Osteocyte (in vitro differentiated cells): ENCODE measurements at places on chromosomes 7 and 10. TPM values are rescaled to one million over a fixed set of nuclear protein-coding genes. Genes with fewer than 3 reads are reported as not detected.

DNA sequence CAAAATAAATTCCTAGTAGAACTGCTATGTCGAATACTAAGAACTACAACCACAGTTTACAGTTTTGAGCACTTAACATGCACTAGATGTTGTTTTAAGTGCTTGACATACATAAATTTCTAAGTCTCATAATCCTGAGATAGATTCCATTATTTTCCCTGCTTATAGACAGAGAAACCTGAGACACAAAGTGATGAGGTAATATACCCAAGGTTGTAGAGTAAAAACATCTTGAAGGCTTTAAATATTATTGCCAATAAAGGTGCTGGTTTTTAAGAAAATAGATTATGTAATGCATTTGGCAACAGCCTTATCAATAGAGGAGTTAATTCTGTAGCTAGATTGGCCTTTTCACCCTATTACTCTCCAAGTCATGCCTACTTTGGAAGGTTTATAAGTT is 48.2 kb downstream of the PLEKHA8 start:
- no peak for DNase-seq
- H3K36me3 ChIP-seq: peaks cover 39% of the 10 kb centered on the region
- no peaks in the 10 kb centered on the region for H3K27me3 ChIP-seq

DNA sequence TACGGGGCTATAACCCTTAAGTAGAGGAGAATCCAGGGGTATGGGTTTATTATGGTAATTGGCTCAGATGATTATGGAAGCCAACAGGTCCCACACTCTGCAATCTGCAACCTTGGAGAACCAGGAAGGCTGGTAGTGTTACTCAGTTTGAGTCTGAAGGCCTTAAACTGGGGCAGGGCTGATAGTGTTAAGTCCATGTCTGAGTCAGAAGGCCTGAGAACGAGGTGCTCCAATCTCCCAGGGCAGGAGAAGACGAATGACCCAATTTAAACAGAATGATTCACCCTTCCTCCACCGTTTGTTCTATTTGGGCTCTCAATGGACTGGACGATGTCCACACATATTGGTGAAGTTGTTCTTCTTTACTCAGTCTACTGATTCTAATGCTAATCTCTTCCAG is 244.5 kb upstream of the PTER start:
- no peak for DNase-seq
- no peaks in the 10 kb centered on the region for H3K4me1 ChIP-seq

Gene TDRD1
- total RNA-seq: not detected in 2 replicates

DNA sequence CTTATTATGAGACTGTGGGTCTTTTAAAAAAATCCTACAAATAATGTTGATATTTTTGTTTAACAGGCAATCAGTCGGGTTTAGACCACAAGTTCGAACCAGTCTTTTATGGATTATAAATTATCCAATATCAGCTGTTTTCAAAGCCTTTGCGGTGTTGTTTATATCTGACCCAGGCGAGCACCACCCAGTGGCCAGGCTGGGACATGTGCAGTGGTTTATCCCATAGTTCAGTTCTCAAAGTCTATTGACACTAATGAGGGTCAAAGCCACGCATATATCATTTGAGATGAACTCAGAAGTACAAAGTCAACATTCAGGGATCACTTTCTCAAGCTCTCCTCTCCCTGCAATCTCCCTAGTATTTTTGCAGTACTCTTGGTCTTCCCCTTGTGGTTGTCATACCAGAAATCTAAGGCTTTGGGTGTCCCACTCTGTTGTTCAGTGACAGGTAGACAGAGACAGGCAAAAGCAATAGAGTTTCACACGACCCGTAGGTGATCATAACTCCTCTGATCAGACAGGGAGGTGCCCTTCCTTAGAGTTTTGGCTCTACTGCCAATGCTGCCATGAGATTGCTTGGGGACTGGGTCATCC is 117.4 kb upstream of the POM121L12 start:
- H3K4me1 ChIP-seq: no peaks in the 10 kb centered on the region
- H3K36me3 ChIP-seq: no peaks in the 10 kb centered on the region
- H3K27ac ChIP-seq: no peak overlapping the region
- H3K4me3 ChIP-seq: no peak overlapping the region
- no peaks in the 10 kb centered on the region for H3K27me3 ChIP-seq

- no peak overlapping the region for H3K4me3 ChIP-seq
- peaks cover 30% of the 10 kb centered on the region for H3K27me3 ChIP-seq
- no peaks in the 10 kb centered on the region for H3K4me1 ChIP-seq
- H3K27ac ChIP-seq: no peak overlapping the region
- no peaks in the 10 kb centered on the region for H3K36me3 ChIP-seq
- peak; percentile 30 for DNase-seq
Observed at GRCh38 chr10:47261121-47261520, 38.9 kb upstream of the GDF10 start.

DNA sequence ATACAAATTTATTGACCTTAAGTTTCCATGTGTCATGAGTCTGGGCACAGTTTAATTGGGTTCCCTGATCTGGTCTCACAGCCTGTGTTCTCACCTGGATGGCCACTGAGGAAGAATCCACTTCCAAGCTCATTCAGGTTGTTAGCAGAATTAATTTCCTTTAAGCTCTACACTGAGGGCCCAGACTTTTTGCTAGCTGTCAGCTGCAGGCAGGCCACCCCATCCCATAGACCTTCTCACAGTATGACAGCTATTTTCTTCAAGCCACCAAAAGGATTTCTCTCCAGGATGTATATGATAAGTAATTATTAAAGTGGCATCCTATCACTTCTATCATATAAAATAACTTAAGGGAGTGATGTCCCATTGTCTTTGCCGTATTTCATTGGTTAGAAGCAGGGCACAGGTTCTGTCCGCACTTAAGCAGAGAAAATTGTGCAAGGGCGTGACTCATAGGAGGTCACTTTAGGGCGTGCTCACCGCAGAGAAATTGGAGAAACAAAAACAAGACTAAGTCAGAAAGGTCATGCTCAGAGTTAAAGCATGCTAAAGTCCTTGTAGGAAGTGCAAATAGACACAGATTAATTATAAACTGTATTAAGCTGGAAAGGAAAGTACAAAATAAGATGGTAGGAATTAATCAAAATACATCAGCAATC is 109.9 kb downstream of the AHR start:
- H3K4me3 ChIP-seq: no peak overlapping the region
- no peaks in the 10 kb centered on the region for H3K27me3 ChIP-seq
- H3K4me1 ChIP-seq: peaks cover 38% of the 10 kb centered on the region
- peak overlapping the region; percentile 82 for H3K27ac ChIP-seq

DNA sequence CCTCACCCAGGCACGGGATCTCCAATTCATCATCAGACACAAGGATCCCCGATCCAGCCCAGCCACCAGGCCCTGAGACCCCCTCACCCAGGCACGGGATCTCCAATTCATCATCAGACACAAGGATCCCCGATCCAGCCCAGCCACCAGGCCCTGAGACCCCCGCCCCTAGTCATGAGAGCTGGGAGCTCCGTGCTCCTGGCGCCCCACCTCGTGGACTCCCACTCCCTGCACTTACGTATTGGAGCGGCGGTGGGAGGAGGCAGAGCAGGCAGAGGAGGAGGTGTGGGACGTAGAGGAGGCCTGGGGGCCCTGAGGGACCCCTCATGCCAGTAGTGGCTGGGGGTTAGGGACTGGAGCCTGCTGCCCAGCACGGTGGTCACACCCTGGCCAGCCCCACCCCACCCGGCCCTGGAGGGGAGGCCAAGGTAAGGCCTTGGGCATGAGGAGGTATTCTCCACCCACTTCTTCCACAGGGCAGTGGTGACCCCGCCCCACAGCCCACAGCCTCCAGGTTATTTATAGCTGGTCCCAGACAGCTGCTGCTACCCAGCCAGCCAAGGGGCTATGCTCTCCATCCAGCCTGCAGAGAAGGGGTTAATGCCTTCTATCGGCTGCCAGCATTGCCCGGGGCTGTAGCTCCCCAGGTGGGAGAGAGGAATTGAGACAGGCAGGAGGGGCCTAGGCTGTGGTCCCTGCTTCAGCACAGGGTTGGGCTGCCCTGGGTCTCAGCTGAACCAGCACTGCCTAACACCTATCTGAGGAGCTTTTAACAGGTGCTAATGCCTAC is 17.6 kb upstream of the CRHR2 start:
- H3K4me1 ChIP-seq: no peaks in the 10 kb centered on the region
- no peak overlapping the region for H3K4me3 ChIP-seq
- peaks cover 62% of the 10 kb centered on the region for H3K27me3 ChIP-seq
- no peaks in the 10 kb centered on the region for H3K36me3 ChIP-seq
- no peak overlapping the region for H3K27ac ChIP-seq

DNA sequence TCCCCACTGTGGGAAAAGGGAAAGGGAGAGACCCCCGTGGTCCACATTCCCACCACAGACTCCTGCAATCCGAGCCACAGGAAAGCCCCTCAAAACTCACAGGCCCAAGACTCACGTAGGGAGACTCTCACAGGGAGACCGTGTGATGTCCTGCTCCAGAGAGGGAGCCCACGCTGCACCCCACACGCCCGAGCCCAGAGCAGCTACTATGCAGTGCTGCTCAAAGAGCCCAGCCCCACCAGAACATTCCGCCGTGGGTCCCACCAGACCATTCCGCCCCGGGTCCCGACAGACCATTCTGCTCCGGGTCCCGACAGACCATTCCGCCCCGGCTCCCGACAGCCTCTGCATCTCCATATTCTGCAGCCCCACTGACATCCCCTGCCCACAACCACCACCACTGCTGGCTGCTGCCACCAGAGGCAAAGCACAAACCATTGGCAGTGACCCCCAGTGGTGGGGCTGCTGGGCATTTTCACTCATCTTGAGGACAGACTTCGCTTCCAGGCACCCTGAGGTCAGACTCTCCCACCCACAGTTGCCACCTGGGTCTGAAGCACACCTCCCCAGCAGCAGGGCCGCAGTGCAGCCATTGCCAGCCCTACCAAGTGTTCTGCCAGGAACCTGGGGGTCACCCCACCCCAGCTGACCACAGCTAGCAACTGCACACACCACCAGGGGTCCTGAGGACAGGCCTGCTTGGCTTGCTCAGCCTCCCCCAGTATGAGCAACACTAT is 625.4 kb upstream of the FOXK1 start:
- H3K27me3 ChIP-seq: no peaks in the 10 kb centered on the region
- DNase-seq: peak; percentile 84
- H3K27ac ChIP-seq: no peak overlapping the region
- H3K36me3 ChIP-seq: no peaks in the 10 kb centered on the region
- no peak overlapping the region for H3K4me3 ChIP-seq

GRCh38 chr7:105985672-105986215 is 22.7 kb downstream of the CDHR3 start:
- peaks cover 55% of the 10 kb centered on the region for H3K27me3 ChIP-seq
- H3K36me3 ChIP-seq: no peaks in the 10 kb centered on the region
- no peak overlapping the region for H3K4me3 ChIP-seq
- no peak for DNase-seq
- peaks cover 12% of the 10 kb centered on the region for H3K4me1 ChIP-seq
- H3K27ac ChIP-seq: no peak overlapping the region

DNA sequence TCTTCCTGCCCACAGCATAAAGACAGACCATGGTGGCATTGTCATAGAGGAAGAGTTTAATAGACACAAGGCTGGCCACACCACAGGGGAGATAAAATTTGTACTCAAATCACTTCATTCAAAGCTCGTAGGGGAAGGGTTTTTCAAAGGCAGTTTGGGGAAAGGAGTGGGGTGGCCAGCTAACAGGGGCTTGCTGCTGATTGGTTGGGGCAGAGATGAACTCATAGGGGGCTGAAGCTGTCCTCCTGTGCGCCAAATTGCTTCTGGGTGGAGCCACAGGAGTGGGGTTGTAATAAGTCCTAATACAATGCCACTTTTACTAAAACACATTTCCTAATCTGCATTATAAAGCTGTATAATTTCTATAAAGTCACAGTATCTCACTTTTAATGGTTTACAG is 22.5 kb downstream of the PDZD8 start:
- no peaks in the 10 kb centered on the region for H3K27me3 ChIP-seq
- H3K4me3 ChIP-seq: no peak overlapping the region
- H3K4me1 ChIP-seq: peaks cover 10% of the 10 kb centered on the region

- peak overlapping the region; percentile 98 for H3K27ac ChIP-seq
- H3K27me3 ChIP-seq: no peaks in the 10 kb centered on the region
- peaks cover 92% of the 10 kb centered on the region for H3K4me1 ChIP-seq
- no peak for DNase-seq
Observed at GRCh38 chr7:130890176-130891020, 156.4 kb upstream of the KLF14 start.

- no peak overlapping the region for H3K27ac ChIP-seq
- no peak for DNase-seq
- H3K4me1 ChIP-seq: no peaks in the 10 kb centered on the region
Observed at GRCh38 chr10:82056391-82056790, 181.4 kb downstream of the NRG3 start.

- H3K27me3 ChIP-seq: peaks cover 11% of the 10 kb centered on the region
- H3K27ac ChIP-seq: no peak overlapping the region
- no peak for DNase-seq
- no peak overlapping the region for H3K4me3 ChIP-seq
- no peaks in the 10 kb centered on the region for H3K36me3 ChIP-seq
- H3K4me1 ChIP-seq: peaks cover 4% of the 10 kb centered on the region
Observed at GRCh38 chr7:8134089-8134733, 127.8 kb downstream of the ICA1 start.

- H3K27ac ChIP-seq: no peak overlapping the region
- peaks cover 13% of the 10 kb centered on the region for H3K27me3 ChIP-seq
Observed at GRCh38 chr7:42469341-42469740, 232.3 kb upstream of the GLI3 start.

DNA sequence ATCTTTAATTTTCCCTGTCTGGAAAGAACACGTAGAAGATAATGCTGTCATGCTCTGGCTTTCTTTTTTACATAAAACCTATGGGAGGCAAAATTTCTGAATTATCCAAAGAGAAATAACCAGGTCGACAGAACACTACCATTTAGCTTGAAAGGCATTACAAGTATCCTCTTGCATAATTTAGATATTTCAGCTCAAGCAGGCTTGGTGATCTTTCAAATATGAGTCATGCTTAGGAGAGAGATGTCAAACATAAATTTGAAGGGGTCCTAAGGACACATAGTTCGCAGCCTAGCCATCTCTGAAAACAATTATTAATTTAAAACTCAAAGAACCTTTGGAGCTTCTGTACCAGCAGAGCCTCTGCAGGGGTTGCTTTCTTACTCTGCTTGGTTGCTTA is 100.9 kb downstream of the FAS start:
- H3K4me1 ChIP-seq: no peaks in the 10 kb centered on the region
- no peak for DNase-seq
- H3K36me3 ChIP-seq: no peaks in the 10 kb centered on the region
- no peak overlapping the region for H3K4me3 ChIP-seq
- H3K27me3 ChIP-seq: no peaks in the 10 kb centered on the region
- no peak overlapping the region for H3K27ac ChIP-seq

GRCh38 chr10:120813085-120813484 is 38.1 kb upstream of the WDR11 start:
- H3K27me3 ChIP-seq: peaks cover 12% of the 10 kb centered on the region
- no peak overlapping the region for H3K4me3 ChIP-seq
- H3K27ac ChIP-seq: no peak overlapping the region
- H3K36me3 ChIP-seq: no peaks in the 10 kb centered on the region
- no peaks in the 10 kb centered on the region for H3K4me1 ChIP-seq

Gene KLLN
- 0.39 and 0.46 TPM in 2 replicates for total RNA-seq

DNA sequence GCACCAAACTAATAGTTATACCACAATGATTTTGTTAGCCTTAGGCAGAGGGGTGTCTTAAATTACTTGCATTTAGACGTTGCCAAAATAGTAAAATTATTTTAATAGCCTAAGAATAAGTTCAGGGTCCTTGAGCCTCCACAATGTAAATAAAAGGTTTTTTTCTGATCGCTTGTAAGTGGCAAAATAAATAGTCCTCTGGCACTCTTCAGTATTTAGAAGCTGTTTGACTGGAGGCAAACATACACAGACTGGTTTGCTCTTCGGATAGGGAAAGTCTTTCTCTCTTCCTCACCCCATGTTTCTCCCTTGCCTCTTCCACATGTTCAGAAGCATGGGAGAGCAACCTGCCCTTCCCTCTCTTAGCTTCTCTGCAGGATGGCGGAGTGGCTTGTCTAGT is 49.5 kb upstream of the FAM180A start:
- H3K36me3 ChIP-seq: no peaks in the 10 kb centered on the region
- DNase-seq: no peak
- no peak overlapping the region for H3K27ac ChIP-seq
- H3K27me3 ChIP-seq: peaks cover 12% of the 10 kb centered on the region
- no peak overlapping the region for H3K4me3 ChIP-seq
